Activated CD8-positive, alpha-beta memory T cell treated with anti-CD3 and anti-CD28 coated beads, Interleukin-2, amount 50 U/mL, for 4 hours (primary cell): ENCODE measurements at places on chromosomes 3 and 15.

DNA sequence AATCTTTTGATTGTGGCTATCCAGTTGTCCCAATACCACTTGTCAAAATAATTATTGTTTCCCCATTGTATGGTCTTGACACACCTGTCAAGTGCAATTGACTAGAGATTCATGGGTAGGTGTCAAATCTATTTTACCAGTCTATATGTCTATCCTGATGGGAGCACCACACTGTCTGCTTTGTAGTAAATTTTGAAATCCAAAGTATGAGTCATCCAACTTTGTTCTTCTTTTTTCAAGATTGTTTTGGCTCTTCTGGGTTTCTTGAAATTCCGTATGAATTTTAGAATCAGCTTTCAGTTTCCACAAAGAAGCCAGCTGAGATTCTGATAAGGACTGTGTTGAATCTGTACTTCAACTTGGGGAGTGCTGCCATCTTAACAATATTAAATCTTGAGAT is 71.9 kb downstream of the CSNK1G1 start:
- no peak for DNase-seq

DNA sequence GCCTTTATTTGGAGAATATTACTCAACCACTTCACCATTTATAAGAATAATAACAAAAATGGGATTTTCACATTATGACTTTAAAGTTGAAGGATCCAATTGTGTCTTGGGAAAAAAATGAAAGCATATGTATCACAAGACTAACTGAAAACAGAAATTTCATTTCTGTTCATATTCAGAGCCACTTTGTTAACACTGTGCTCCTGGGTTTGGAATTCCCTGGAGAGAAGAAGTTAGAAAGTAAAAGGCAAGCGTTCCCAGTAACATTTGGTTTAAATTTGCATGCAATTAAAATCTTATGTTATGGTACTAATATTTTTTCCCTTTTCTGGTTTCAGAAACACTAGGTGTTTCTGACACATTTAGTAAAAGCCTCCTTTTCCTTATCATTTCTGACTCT is 230.8 kb downstream of the RBMS3 start:
- DNase-seq = no peak

DNA sequence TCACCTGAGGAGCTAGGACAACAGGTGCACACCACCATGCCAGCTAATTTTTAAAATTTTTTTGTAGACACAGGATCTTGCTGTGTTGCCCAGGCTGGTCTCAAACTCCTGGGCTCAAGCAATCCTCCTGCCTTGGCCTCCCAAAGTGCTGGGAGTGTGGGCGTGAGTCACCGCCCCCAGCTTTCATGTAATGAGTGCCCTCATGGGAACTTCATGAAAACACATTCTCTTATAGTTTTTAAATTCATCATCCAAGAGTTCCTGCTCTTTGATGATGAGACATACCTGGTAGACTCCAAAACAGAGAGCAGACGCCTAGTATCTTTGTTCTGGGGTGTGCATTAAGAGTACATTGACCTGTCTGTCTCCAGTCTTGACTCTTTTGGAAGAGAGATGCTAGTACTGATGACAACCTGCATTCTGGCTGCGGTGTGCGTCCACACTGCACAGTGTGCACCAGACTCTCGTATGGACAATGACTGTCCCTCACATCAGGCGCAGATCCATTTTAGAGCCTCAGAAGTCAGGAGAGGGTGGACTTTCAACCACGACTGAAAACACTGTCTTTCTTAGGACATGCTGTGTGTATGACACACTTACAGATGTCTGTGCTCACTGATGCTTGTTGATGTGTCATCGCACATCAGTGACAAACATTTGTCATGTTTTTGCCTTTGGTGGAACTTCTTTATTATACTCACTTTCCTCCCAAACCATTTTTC is 2.0 kb downstream of the NRROS start:
- peak; percentile 52 for DNase-seq

GRCh38 chr15:33309602-33310276 is 1.0 kb upstream of the RYR3 start:
- no peak for DNase-seq

GRCh38 chr3:173055228-173055933 is 85.7 kb downstream of the SPATA16 start:
- no peak for DNase-seq

- DNase-seq = no peak
Measured at GRCh38 chr3:169105561-169105960, 558.0 kb downstream of the MECOM start.

GRCh38 chr15:77642793-77643430 is 10.2 kb upstream of the LINGO1 start:
- DNase-seq = no peak

GRCh38 chr3:9916346-9916733 is 558 bp upstream of the IL17RC start:
- no peak for DNase-seq

- no peak for DNase-seq
Measured at GRCh38 chr3:160027541-160028195, 39.0 kb downstream of the IL12A start.

- DNase-seq = no peak
Measured at GRCh38 chr3:169243579-169243978, 419.9 kb downstream of the MECOM start.
